Right cardiac atrium (tissue), 5 donors: ENCODE measurements at places on chromosomes 12 and 14.

- no peak for DNase-seq
Measured at GRCh38 chr14:36524220-36524837, 4.3 kb upstream of the NKX2-1 start.

- DNase-seq, result no peak
Measured at GRCh38 chr12:15405606-15406005, 83.3 kb downstream of the PTPRO start.

GRCh38 chr14:30362369-30363218 is 196.4 kb upstream of the G2E3 start:
- DNase-seq, result no peak

DNA sequence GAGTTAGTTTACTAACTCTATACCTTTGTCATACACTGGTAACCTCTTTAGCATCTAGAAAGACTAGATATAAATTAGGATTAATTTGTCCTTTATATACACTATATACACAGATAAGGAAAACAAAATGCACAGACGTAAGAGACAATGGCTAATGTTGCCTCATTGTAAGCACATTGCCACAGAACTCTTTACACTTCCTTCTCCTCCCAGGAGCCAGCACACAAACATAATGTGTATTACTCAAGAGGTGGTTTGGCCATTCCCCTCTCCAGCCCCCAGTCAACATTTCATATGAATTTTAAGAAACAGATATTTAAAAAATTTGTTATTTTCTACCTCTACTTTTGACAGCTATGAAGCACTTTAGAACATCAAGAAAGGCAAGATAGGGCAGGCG is 131.4 kb upstream of the OR4E1 start:
- DNase-seq, result no peak

DNA sequence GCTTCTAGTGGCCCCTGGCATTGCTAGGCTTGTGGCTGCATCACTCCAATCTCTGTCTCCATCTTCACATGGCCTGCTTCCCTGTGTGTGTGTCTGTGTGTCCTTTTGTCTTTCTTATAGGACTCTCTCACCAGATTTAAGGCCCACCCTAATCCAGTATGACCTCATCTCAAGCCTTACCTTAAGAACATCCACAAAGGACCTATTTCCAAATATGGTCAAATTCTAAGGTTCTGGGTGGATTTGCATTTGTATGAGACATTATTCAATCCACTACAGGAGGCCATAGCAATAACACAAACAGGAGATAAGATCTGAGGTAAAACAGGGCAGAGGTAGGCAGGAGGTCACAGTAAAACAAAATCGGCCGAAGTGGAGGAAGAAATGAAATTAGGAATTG is 375.9 kb downstream of the BTG1 start:
- no peak for DNase-seq
